ENCODE measurements at places on chromosomes 7 and 10.

- no peak for DNase-seq
These were observed 211.2 kb upstream of the PODXL start for GRCh38 chr7:131767591-131767990.

- DNase-seq, result peak; percentile 80
These were observed 19.7 kb downstream of the MXI1 start for GRCh38 chr10:110226926-110227641.

GRCh38 chr10:132184816-132185593 lies 1.7 kb upstream of the DPYSL4 start:
- no peak for DNase-seq

GRCh38 chr7:155130493-155130892 lies 60.4 kb downstream of the HTR5A start:
- no peak for DNase-seq

GRCh38 chr10:43181146-43181545 lies 42.9 kb downstream of the CSGALNACT2 start:
- no peak for DNase-seq

- DNase-seq, result no peak
These were observed 28.5 kb upstream of the LRRC72 start for GRCh38 chr7:16498122-16498521.

GRCh38 chr10:70347321-70347720 lies 35.1 kb downstream of the LRRC20 start:
- no peak for DNase-seq

DNA sequence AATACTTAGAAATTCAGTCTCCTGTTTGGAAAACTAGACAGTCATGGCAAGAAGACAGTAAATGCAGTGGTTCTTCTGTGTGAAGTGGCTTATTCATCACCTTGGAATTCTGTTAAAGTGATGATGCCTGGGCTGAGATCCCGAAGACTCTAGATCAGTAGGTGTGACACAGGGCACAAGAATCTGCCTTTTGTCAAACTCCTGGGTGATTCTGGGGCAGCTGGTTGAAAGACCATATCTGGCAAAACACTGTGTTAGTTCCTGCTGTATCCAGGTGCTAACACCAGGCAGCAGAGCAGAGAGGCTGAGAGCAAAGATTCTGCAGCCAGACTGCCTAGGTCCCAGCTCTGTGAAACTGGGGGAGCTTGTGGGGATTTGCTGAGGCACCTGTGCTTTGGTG lies 26.5 kb downstream of the MRC1 start:
- DNase-seq, result no peak

DNA sequence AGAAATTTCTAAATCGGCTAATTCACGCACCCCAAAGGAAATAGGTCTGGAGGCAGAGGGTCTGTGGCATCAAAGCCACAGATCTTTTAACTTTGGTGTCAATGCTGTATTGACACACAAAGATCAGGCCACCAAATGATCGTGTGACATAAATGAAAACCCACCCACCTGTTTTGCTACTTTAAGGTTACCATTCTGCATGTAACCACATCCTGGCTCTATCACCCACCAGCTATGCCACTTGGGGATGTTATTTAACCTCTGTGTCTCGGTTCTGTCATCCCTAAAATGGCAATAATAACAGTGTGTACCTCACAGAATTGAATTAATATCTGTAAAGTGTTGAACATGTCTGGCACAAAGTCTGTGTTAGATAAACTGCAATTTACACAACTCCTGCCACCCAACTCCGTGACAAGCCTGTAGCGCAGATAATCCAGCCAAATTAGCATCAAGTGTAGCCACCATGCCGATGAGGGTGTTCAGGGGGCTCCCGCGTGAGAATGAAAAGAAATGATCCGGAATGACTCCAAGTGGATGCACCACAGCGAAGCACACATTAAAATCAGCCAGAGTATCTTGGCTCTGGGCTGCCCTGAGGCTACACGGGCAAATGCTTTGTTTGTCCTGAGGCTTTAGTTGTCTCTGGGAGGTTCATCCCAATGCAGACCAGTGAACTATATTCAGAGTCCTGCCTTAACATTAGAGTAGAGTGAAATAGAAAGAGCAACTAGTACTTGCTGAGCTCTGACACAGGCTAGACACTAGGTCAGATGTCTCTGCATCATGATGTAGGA lies 158.4 kb upstream of the NEBL start:
- DNase-seq, result no peak

DNA sequence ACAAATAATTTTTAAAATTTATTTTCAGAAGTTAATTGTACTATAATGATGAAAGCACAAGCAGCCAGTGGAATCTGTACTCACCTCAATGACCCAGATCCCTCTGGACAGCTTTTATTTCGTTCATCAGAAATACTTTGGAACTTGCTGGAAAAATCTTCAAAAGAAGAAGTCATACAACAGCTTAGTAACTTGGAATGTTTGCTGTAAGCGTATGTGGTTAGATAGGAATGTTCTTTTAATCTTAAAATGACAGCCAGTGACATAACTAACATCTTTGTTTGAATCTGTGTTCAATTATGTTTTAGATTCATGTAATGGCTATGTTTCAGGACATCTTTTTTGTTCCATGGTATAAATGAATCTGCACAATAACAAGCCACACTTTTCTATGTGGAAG lies 26.8 kb downstream of the CFAP69 start:
- no peak for DNase-seq

GRCh38 chr10:121262774-121263430 lies 335.3 kb downstream of the FGFR2 start:
- no peak for DNase-seq
